IMR-90 (cell line): ENCODE measurements at places on chromosomes 7 and 10.
A peak's percentile ranks its signal among the peaks of the same experiment; 100 is the strongest.

DNA sequence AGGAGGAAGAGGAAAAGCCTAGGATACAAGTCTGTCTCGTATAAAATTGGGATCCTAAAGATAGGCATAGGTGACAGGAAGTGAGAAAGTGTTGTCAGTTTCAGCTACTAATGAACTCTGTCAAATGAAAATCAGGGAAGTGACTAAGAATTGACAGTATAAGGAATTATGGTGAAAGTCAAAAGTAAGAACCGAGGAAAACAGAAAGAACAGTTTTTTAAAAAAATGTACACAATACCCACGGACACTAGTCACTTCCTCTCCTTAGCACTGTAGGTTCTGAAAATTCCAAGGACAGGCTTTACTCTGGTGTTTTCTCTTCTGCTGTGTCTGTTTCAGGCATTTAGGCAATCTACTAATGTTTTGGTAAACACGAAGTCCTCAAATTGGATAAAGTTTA is 42.3 kb downstream of the ATAD1 start:
- peak; percentile 60 for DNase-seq

GRCh38 chr10:104259999-104260774 is 5.5 kb downstream of the GSTO1 start:
- peak; percentile 35 for DNase-seq

GRCh38 chr7:37357637-37357996 is 91.0 kb downstream of the ELMO1 start:
- no peak for DNase-seq

- no peak for DNase-seq
Measured at GRCh38 chr10:120394446-120394845, 62.6 kb upstream of the PLPP4 start.

- DNase-seq, result no peak
Measured at GRCh38 chr10:43035800-43036199, 41.1 kb upstream of the RET start.

GRCh38 chr7:55569269-55569663 is 3.0 kb downstream of the VOPP1 start:
- DNase-seq, result no peak

DNA sequence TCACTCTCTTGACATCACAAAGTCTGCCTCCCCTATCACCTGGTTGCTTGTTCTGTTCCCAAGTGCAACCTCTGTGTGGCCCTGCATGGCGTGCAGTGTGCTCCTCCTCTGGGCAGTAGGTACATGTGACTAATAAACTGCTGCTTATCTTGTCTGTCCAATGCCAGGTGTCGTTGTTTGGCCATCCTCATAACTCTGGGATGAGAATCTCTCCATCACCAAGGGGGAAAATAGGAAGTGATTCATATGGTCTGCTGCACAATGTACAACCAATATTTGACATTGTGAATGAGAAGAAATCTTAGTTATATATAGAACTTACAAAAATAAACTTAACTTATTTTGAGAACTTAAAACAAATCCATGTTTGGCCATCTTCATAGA is 135.2 kb downstream of the INHBA start:
- DNase-seq, result peak; percentile 85

GRCh38 chr7:41948503-41948902 is 245.6 kb upstream of the INHBA start:
- no peak for DNase-seq

GRCh38 chr7:71488308-71488707 is 356.4 kb downstream of the GALNT17 start:
- no peak for DNase-seq

- peak; percentile 88 for DNase-seq
Measured at GRCh38 chr7:134458806-134459698, at the start of gene AKR1B1. TSS of gene AKR1B1 (minus strand) at chr7:134459100. CDS start at chr7:134459062, 38 bp downstream.

- peak; percentile 83 for DNase-seq
Measured at GRCh38 chr10:99395750-99396445, 34.5 kb downstream of the GOT1 start.

DNA sequence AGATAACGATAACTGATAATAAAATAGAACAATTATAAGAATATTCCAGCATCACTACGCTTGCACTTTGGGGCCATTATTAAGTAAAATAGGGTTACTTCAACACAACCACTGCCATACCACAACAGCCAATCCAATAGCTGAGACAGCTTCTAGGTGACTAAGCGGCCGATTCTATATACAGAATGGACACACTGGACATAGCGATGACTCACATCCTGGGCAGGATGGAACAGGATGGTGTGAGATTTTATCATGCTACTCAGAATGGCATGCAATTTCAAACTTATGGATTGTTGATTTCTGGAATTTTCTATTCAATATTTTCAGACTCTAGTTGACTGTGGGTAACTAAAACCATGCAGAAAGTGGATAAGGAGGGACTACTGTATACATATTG is 920.9 kb downstream of the LRMDA start:
- peak; percentile 96 for DNase-seq

GRCh38 chr7:50954716-50955115 is 172.0 kb upstream of the GRB10 start:
- no peak for DNase-seq

GRCh38 chr10:126634911-126635310 is 35.6 kb downstream of the C10orf90 start:
- no peak for DNase-seq

DNA sequence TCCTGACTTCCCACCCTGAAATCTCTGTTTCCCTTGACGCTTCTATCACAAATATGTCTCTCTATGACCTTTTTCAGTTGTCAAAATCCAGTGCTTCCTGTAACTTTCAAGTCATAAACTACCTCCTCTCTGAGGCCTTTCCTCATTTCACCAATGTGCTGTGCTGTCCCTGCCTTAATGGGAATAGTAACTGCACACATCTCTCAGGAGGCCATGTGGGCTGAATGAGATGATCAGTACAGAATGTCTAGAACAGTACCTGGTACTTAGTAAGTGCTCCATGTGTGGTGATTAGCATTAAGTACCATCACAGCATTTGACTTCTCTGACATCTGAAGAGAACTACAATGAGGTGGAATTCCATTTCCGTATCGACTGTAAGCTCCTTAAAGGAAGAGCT is 588.5 kb downstream of the KCNMA1 start:
- DNase-seq, result no peak

DNA sequence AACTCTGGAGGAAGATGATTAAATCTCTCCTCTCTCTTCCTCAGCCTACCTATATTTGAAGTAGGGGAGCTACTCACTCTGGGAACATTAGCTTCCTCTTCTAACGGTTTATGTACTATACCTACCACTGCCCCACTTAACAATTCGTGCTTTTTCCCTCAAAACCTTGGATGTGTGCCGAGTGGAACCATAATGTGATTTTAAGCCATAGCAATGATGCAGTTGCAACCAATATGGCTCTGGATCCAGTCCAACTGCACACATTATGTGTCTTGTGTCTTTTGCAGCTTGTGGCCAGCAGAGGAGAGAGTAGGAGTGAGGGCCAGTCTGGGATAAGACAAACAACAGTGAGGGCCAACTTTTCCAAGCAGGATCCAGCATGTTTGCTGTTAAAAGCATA is 170.7 kb downstream of the GATA3 start:
- DNase-seq, result no peak

DNA sequence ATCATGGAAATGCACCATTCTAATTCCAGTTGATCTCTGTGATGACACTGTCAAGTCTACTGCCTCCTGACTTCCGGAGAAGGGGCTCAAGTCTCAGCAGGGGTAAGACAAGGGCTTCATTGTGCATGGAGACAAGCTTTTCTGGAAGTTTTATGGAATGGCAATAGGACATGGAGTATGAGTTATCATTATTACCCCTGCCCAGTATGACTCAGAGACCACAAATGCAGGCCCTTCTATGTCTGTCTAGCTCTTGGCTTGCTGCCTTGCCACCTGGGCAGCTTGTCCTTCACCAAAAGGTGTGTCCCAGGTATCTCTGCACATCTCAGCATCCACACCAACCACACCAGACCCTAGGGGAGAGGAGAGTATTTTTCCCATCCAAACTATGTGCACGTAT is 34.9 kb upstream of the KIAA1217 start:
- no peak for DNase-seq

- DNase-seq, result no peak
Measured at GRCh38 chr7:23746629-23747028, 36.6 kb downstream of the STK31 start.

- peak; percentile 91 for DNase-seq
Measured at GRCh38 chr7:151038951-151039849, 9.1 kb upstream of the ASIC3 start.

GRCh38 chr7:108037741-108038140 is 34.8 kb upstream of the LAMB1 start:
- DNase-seq, result no peak

- DNase-seq, result no peak
Measured at GRCh38 chr10:80480852-80481251, 26.7 kb downstream of the TSPAN14 start.

GRCh38 chr10:132618158-132618919 is 80.8 kb downstream of the INPP5A start:
- peak; percentile 46 for DNase-seq

DNA sequence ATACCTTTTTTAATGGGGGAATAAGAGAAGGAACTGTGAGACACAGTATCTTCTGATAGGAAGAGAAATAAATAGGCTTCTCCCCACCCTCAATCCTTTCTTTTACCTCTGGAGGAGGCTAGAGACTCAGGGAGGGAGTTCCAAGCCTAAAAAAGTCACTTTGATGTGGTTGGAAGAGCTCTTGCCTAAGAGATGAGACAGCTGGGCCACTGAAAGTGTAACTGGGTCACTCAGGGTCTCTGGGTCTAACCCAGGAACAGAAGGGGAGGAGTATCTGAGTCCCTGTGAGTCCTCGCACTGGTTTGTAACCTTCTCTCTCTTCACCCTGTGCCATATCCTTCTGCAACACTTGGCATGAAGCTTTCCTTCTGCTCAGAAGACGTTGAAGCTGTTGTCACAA is 222.9 kb upstream of the AGK start:
- no peak for DNase-seq
